ENCODE measurements at places on chromosomes 3 and 15.
A peak's percentile ranks its signal among the peaks of the same experiment; 100 is the strongest.

DNA sequence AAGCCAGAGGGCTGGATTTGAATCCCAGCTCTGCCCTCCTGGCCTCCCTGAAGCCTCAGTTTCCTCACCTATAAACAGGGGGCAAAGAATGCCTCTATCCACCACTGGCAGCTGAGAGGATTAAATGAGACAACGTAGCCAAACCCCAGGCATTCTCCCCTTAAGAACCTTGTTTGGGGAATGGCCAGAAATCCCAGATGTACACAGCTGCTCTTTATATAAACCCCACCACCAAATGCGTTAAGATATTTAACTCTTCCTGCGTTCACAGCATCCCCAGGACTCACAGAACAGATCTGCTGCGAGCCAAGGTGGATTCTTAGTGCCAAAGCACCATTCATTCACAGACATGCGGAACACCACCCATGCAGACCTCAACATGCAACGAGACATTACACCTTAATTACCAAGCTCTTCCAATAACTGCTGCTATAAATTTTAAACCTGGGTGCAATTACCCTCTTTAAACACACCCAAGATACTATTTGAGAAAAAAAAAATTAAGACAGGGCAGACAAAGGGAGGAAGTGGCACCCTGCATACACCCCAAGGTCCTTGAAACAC is 5.2 kb downstream of the TLE3 start:
- H3K27me3 ChIP-seq = no peaks in the 10 kb centered on the region
- peaks cover 88% of the 10 kb centered on the region for H3K4me1 ChIP-seq
- H3K4me3 ChIP-seq = peak overlapping the region; percentile 93
- no peak for DNase-seq
- peaks cover 36% of the 10 kb centered on the region for H3K36me3 ChIP-seq

DNA sequence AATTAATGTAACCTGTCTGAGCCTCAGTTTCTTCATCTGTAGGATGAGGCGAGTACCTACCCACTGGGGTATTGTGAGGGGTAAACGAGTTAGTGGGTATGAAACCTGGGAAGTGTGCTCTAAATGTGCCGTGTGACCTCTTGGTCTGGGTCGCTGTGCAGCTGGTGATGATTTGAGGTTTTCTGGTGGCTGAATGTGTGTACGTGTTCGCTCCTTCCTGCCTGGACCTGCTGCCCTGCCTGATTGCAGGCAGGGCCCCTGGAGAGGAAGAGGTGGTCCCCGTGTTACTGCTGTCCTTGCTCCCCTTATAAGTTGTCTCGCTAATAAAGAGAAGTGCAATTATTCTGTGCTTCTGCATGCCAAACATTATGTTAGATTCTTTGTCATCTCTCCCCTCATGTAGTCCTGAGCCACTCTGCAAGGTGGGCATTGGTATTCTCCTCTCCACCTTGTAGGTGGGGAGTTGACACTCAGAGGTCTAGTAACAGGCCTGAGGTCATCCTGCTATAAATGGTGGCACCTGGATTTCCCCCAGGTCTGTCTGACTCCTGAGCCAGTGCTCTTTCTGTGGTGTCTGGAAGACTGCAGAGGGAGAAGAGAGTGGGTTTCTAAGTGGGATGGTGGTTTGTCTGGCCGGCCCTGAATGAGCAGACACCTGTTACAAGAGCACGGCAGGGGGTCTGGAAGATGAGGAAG is 15.7 kb downstream of the PDIA5 start:
- H3K27me3 ChIP-seq = no peaks in the 10 kb centered on the region
- DNase-seq = no peak
- peaks cover 18% of the 10 kb centered on the region for H3K4me1 ChIP-seq
- H3K27ac ChIP-seq = no peak overlapping the region
- no peak overlapping the region for H3K4me3 ChIP-seq

GRCh38 chr3:118110211-118110610 is 924.4 kb downstream of the IGSF11 start:
- no peaks in the 10 kb centered on the region for H3K4me1 ChIP-seq
- no peak overlapping the region for H3K27ac ChIP-seq
- no peak for DNase-seq
- no peak overlapping the region for H3K4me3 ChIP-seq
- no peaks in the 10 kb centered on the region for H3K27me3 ChIP-seq

- no peaks in the 10 kb centered on the region for H3K27me3 ChIP-seq
- H3K4me1 ChIP-seq = peaks cover 11% of the 10 kb centered on the region
- no peak overlapping the region for H3K4me3 ChIP-seq
Observed at GRCh38 chr3:52432691-52433141, 12.2 kb downstream of the SEMA3G start.

- H3K4me1 ChIP-seq = peaks cover 35% of the 10 kb centered on the region
- H3K27me3 ChIP-seq = peaks cover 38% of the 10 kb centered on the region
- H3K4me3 ChIP-seq = peak overlapping the region; percentile 25
- no peak overlapping the region for H3K27ac ChIP-seq
- no peak for DNase-seq
- peaks cover 2% of the 10 kb centered on the region for H3K36me3 ChIP-seq
Observed at GRCh38 chr15:70478251-70478990, 284.9 kb downstream of the UACA start.

GRCh38 chr3:151765685-151766084 is 32.0 kb downstream of the AADACL2 start:
- H3K36me3 ChIP-seq = no peaks in the 10 kb centered on the region
- DNase-seq = no peak
- H3K4me3 ChIP-seq = no peak overlapping the region
- H3K27ac ChIP-seq = no peak overlapping the region
- no peaks in the 10 kb centered on the region for H3K4me1 ChIP-seq

DNA sequence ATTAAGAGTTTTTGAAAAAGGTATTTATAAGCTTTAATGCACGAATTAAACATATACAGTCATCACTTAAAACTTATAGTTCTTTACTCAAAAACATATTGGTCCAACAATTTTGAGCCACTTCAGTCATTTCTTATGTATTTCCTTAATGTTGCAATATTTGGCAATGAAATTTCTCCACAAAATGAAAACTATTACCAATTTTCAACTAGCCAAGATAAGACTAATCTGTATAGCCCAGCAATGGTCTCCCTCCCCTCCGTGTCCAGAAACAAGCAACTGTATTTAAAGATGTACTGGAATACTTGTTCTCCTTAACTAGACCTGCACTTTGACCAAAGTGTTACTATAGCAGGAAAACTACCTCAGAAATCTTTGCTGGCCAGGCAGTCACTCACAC is 9.2 kb downstream of the ARF4 start:
- H3K27me3 ChIP-seq = no peaks in the 10 kb centered on the region
- peaks cover 21% of the 10 kb centered on the region for H3K36me3 ChIP-seq
- no peak for DNase-seq

GRCh38 chr3:141065258-141065657 is 14.1 kb downstream of the SPSB4 start:
- peaks cover 10% of the 10 kb centered on the region for H3K4me1 ChIP-seq
- no peak overlapping the region for H3K4me3 ChIP-seq
- H3K27me3 ChIP-seq = no peaks in the 10 kb centered on the region
- no peak overlapping the region for H3K27ac ChIP-seq

- no peaks in the 10 kb centered on the region for H3K4me1 ChIP-seq
- H3K36me3 ChIP-seq = no peaks in the 10 kb centered on the region
- H3K27me3 ChIP-seq = no peaks in the 10 kb centered on the region
Observed at GRCh38 chr3:168973897-168974296, 689.6 kb downstream of the MECOM start.

DNA sequence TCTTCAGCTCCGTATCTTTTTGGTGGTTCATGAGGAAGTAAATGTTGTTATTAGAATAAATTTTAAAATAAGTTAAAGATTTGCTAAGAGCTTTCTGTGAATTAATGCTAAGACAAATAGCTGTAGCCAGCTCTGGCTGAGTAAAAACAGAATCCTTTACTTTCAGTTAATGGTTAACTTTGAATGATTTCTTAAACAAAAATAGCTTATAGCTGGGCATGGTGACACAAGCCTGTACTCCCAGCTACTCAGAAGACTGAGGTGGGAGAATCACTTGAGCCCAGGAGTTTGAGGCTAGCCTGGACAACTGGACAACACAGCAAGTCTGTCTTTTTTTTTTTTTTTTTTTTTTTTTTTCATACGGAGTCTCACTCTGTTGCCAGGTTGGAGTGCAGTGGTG is 25.0 kb downstream of the TCAIM start:
- H3K4me1 ChIP-seq = no peaks in the 10 kb centered on the region
- peaks cover 5% of the 10 kb centered on the region for H3K36me3 ChIP-seq
- H3K27me3 ChIP-seq = no peaks in the 10 kb centered on the region
- DNase-seq = no peak

- no peak overlapping the region for H3K4me3 ChIP-seq
- no peaks in the 10 kb centered on the region for H3K36me3 ChIP-seq
- DNase-seq = no peak
- H3K4me1 ChIP-seq = peaks cover 27% of the 10 kb centered on the region
- no peaks in the 10 kb centered on the region for H3K27me3 ChIP-seq
Observed at GRCh38 chr3:42527368-42527917, 25.0 kb downstream of the VIPR1 start.

GRCh38 chr3:114941626-114942309 is 205.3 kb downstream of the ZBTB20 start:
- no peak overlapping the region for H3K4me3 ChIP-seq
- peaks cover 31% of the 10 kb centered on the region for H3K4me1 ChIP-seq
- no peaks in the 10 kb centered on the region for H3K27me3 ChIP-seq
- DNase-seq = no peak
- no peak overlapping the region for H3K27ac ChIP-seq

- H3K4me3 ChIP-seq = no peak overlapping the region
- H3K4me1 ChIP-seq = no peaks in the 10 kb centered on the region
- no peak overlapping the region for H3K27ac ChIP-seq
- no peak for DNase-seq
Observed at GRCh38 chr3:95343228-95343627, 1280.4 kb downstream of the NSUN3 start.

GRCh38 chr15:90645873-90646575 is 71.1 kb upstream of the BLM start:
- H3K27me3 ChIP-seq = peaks cover 8% of the 10 kb centered on the region
- peaks cover 9% of the 10 kb centered on the region for H3K4me1 ChIP-seq
- peak overlapping the region; percentile 53 for H3K27ac ChIP-seq
- no peak for DNase-seq
- no peak overlapping the region for H3K4me3 ChIP-seq

Measured in central memory CD8-positive, alpha-beta T cell (primary cell).